Suppressor macrophage treated with lipopolysaccharide for 1 hour (primary cell): ENCODE measurements at places on chromosomes 7 and 10.

- DNase-seq, result no peak
These were observed 4.7 kb downstream of the TMEM236 start for GRCh38 chr10:17756557-17757217.

DNA sequence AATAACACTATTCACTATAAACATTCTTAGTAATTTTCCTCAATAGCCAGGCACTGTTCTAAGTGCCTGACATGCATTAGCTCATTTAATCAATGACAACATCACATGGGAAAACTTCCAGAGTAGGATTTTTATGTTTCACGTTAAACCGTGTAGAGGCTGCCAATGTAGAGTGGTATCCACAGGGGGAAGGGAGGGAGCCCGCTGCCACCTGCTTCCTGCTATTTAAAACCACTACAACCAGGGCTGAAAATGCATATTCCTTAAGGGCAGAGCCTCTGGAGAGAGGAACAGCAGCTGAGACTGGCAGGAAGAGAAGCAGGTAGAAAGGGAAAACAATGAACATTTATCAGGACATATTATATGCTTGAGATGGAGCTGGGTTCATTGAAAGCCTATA, 684.3 kb upstream of the AUTS2 start:
- no peak for DNase-seq

GRCh38 chr10:89836840-89837164, 135.4 kb downstream of the KIF20B start:
- no peak for DNase-seq

GRCh38 chr7:154178895-154179294, 126.7 kb downstream of the DPP6 start:
- DNase-seq, result peak; percentile 1

- DNase-seq, result no peak
These were observed 353.8 kb downstream of the GPR37 start for GRCh38 chr7:124411796-124412195.

DNA sequence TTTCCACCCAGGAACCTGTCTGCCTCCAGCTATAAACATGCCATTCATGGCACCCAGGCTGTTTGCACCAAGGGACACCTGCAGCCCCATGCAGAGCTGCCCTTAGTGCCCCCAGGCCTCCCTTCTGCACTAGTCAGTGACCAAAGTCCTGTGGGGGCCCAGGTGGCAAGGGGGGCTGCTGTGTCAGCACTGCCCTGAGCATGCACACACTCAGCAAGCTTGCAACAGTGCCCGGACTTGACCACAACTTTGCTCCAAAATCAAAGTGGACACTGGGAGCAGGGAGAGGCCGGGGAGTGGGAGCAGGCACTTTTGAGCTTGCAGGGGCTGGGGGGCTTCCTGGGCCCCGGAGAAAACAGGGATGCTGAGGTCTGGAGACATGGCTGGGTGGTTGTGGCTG, 192.9 kb upstream of the MBL2 start:
- no peak for DNase-seq

DNA sequence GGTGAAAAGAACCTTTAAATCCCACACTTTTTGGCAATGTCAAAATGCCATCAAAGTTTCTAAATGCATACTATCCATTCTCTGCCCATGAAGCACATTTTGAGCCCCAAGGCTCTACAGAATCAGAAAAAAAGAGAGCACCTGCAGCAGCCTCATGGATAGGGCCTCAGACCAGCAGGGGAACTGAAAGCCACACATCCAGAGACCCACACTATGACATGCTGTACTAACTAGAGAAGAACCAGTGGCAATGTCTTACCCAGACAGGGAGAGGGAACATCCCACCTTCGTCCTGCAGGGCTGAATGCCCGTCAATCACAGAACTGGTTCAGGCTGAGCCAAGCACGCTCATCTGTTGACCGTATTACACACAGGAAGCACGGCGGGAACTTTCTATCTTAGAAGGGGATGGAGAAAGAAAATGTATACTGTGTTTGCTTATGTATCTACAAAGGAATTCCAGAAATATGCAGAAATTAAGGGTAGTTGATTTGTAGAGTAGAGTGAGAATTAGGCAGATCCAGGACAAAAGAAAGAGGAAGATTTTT, 237.2 kb downstream of the GLI3 start:
- no peak for DNase-seq

DNA sequence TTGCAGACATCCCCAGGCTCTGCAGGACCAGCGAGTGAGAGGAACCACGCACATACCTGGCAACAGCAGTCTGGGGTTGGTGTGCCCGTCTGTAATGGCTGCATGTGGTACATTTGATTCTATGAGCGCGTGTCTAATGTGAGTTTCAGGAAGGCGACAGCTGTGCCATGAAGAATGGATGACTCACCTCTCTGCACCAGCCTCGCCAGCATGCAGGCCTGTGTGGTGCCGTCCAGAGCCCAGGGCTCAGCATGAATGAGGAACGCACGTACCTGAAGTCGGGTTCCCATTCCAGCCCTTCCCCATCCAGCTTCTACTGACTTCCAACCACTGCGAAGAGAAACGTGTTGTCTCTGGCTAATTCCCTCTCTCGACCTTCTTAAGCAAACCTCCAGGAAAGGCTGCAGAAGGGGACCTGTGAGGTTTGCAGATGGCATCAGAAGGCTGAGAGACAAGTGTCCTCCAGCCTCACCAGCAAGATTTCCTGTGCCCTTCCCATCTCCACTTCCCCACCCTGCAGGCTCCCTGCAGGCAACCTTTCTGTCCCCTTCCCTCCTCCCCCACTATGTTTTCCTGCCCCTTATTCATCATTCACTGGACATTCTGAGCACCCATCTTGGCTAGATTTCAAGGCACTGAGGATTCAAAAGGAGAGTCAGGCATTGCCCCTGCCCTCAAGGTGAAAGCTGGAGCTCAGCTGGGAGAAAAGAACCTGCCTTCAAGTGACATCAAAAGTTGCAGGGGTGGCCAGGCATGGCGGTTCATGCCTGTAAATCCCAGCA, 54.3 kb downstream of the ASB13 start:
- no peak for DNase-seq

GRCh38 chr10:32941357-32941756, 16.7 kb downstream of the ITGB1 start:
- no peak for DNase-seq

DNA sequence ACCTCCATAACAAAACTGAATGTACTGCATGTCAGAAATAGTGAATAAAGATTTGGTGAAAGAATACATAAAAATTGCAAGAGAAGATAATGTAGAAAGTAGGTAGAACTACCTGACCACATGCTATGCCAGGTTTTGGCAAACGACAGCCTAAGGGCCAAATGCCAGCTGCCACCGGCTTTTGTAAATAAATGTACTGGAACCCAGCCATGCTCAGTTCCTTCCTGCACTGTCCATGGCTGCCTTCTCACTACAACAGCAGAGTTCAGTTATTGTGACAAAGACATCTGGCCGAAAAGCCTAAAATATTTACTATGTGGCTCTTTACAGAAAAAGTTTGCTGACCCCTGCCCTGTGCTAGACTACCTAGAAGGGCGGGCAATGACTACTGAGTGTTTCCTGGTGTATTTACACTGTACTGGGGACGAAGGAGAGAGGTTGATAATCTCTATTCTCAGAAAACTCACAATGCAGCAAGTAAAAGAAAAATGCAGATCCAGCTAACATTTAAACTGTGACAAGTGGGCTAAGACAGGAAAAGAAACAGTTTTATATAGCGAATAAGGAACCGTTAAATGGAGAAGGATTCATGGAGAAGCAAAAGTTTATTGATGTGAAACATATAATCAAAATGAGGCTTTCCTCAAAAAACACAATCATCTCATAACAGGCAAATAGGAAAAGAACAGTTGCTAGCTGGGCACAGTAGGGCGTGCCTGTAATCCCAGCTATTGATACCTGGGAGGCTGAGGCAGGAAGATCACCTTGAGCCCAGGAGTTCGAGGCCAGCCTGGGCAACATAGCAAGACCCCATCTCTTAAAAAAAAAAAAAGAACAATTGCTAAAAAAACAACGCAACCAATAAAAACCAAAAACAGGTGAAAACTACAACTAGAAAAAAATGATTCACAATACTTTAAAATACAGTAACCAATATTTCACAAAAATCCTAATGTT, 13.7 kb downstream of the KIN start:
- DNase-seq, result no peak

DNA sequence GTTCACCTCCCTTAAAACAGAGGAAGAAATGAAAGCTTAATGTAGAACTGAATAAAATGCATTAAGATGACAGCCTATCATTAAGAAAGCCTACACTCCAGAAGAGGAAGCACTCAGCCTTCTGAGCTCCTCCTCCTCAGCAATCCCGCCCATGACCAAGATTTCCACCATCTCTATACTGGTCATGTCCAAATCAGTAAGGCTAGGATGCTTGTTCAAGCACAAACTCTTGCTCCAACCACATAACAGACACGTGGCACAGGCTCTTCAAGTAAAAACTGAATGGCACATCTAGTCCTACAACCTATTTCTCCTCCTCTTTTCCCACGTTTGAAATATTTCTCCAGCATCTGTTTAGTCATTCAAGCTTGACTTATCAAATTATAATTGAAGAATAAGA, 454.1 kb downstream of the PARD3 start:
- DNase-seq, result no peak

DNA sequence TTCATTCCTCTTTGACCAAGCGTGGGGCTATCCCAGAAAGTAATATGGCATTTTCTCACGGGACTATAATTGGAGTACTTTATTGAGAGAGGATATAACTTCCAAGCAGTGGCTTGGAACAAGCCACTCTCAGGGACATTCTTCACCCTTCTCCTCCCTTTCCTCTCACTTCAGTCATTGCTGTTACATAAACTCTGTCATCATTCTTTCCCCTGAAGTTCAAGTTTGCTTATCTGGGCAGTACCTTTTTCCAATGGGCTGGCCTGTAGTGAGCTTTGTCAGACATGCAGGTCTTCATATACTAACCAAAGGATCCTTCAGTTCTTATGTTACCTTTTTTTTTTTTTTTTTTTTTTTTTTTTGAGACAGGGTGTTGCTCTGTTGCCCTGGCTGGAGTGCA, 58.7 kb upstream of the KMT2E start:
- no peak for DNase-seq

DNA sequence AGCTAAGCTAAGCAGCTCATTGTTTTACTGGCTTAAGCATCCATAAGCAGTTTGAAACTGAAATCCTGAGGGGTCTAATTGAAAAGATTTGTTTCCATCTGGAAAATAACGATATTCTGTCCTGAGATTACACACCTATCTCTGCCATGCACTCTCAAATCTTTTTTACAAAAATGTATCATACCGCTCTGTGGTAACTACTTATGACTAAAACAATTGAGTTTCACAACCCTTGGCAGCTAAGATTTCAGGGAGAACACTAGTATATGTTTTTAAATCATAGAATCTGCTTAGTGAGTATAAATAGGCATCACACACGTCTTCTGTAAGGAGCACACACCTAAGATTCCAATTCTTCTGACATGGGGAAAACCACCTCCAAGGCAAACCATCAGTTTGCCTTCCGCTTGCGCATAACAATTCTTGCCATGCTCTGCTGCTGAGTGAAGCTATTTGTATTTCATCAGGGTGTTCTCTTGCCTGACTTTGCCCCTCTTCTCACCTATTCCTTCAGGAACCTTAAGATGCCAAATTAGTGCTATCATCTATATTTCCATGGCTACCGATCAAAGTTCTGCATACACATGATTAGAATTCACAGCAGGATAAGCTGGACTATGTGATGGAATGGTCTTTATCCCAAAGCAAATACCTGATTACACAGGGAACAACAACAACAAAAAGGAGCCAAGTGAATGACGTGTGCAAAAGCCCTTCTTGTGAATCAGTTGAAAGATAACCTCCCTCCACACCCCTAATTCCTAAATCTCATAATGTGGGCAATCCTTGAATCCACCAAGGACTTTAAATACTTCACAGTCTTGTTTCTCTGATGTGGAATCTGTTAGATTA, 40.9 kb downstream of the PRPF18 start:
- DNase-seq, result no peak

DNA sequence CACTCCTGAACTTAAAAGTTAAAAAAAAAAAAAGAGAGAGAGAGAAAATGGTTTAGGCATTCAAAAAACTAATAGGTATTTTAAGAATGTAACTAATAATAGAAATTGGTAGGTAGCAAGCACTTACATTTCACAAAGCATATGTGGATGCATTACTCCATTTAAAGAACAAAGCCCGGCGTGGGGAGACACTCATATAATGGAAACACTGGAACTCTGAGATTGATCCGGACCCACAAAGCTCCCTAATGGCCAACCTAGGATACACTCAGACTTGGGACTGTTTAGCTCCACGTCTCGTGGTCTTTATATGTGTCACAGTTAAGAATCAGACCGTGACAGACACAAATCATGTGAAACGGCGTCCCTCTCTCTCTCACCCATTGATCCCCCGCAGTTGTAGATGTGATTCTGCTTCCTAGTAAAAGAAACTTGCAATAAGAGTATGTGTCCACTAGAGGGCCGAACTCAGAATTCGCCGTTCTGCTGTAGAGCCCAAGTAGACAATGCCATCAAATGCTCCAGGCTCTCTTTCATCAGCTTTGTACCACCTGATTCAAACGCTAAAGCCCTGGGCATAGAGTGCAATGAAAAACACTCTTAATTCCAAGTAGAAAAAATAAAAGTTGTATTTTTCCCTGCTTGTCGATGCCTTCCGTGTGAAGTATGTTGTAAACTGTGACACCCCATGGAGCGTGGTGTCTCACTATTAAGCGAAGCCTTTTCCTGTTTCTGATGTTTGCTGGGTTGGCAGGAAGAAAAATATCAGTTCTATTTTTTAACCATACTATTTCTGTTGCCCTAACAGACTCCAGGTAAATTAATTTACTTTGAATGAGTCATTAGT, 429.0 kb upstream of the MTPN start:
- DNase-seq, result peak; percentile 67

GRCh38 chr7:159211540-159212182, 67.0 kb upstream of the VIPR2 start:
- DNase-seq, result no peak

DNA sequence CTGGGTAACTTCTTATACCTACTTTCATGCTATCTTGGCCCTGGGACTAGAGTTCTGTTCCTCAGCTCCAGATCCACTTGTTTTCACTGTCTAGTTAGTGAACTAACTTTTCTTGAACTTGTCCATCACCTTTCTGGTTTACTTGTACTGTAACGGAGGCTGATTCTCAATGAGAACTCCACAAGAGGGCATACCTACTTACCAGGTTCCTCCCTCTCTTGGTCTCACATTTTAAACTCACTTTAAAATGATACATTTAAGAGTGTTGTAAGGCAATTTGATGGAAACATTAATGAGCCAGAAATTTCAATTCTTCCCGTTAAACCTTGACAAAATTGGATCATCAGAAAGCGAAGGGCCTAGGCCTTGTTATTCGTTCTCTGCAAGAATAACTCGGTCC, 111.6 kb downstream of the MAGI2 start:
- DNase-seq, result no peak

GRCh38 chr10:36640626-36641025, 484.8 kb upstream of the ANKRD30A start:
- DNase-seq, result no peak
